ENCODE measurements at places on chromosomes 16 and 17. TPM values are rescaled to one million over a fixed set of nuclear protein-coding genes. Genes with fewer than 3 reads are reported as not detected.

OSGIN1 gene
- 4.1 TPM for total RNA-seq

TBC1D26 gene
- total RNA-seq, result 0.10 TPM

DPEP3 gene
- 0.21 TPM for total RNA-seq

KCNJ18 gene
- not detected for total RNA-seq

ANKFN1 gene
- not detected for total RNA-seq

FBXW10B gene
- 0.21 TPM for total RNA-seq

CA5A gene
- under 0.01 TPM for total RNA-seq

SPATA32 gene
- 0.10 TPM for total RNA-seq

RMI2 gene
- total RNA-seq, result 1.2 TPM
